LHCN-M2 (cell line): ENCODE measurements at places on chromosomes 16 and 17.

- DNase-seq, result no peak
Observed at GRCh38 chr16:77711179-77711578, 11.1 kb upstream of the NUDT7 start.

- peak; percentile 43 for DNase-seq
Observed at GRCh38 chr17:73028299-73028755, 64.2 kb downstream of the SLC39A11 start.

DNA sequence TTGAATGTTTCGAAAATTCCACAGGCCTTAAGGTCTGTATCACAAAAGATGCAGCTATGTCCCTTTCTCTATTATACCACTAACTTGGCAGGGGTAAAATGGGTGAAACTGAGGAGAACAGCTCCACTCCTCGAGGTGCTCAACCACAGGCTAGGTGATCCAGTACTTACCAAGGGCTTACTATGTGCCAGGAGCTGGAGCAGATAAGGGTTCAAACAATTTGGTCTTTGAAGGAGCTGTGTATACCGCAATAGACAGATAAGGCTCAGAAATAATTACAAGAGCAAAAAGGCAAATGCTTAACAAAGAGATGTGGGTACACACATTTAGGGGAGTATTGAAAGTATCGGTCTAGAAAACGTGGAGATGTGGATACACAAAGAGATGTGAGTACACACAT is 1.5 kb downstream of the XPO6 start:
- DNase-seq, result no peak

DNA sequence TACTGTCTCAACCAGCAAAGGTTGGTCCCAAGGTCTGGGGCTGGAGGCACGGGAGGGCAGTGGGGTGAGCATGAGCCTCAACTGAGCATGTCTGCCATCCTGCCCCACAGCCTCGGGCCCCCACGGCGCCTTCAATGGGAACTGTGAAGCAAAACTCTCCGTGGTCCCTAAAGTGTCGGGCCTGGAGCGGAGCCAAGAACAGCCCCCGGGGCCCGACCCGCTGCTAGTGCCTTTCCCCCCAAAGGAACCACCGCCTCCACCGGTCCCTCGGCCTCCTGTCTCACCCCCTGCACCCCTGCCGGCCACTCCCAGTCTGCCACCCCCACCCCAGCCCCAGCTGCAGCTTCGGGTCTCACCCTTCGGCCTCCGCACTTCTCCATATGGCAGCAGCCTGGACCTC is 4.2 kb downstream of the FBRS start:
- DNase-seq, result no peak

DNA sequence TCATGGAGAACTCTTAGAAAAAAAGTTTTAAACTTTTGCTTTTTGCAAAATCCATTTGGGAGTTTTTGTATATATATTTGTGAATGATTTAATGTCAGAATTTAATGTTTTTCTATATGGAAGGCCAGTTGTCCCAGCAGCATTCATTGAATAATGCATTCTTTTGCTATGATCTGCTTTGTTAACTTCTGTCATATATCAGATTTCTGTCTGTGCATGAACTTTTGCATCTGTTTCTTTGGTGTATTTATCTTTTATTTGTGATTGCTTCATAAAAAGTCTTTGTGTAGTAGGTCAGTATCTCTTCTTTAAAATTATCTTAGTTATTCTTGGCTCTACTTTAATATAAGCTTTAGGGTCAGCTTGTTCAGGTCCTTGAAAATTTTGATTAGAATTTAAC is 84.2 kb downstream of the MAP2K4 start:
- DNase-seq, result peak; percentile 30

GRCh38 chr16:4402439-4403132 is 13.8 kb downstream of the CORO7 start:
- DNase-seq, result peak; percentile 56

DNA sequence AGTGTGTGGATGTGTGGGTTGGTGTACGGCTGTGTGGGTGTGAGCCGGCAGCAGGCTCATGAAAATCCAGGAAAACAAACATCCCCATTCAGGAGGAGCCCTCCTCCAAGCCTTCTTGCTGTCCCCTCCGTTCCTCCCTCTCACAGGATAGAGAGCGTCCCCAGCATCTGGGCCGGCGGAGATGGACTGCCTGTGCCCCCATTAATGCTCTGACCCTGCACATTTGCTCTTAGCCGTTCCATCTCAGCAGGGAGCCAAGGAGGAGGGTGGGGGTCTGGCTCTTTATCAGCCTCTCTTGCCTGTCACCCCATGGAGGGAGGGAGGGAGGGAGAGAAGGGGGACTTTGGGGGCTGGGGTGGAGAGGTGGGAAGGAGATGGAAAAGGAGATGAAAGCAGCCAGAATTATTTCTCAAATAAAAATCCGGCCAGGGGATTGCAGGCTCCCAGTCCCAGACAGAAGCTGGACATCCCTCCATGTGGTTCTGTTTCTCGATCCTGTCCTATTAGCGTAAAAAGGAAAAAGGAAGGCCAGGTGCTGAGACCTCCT is 240.0 kb upstream of the ZFHX3 start:
- no peak for DNase-seq

DNA sequence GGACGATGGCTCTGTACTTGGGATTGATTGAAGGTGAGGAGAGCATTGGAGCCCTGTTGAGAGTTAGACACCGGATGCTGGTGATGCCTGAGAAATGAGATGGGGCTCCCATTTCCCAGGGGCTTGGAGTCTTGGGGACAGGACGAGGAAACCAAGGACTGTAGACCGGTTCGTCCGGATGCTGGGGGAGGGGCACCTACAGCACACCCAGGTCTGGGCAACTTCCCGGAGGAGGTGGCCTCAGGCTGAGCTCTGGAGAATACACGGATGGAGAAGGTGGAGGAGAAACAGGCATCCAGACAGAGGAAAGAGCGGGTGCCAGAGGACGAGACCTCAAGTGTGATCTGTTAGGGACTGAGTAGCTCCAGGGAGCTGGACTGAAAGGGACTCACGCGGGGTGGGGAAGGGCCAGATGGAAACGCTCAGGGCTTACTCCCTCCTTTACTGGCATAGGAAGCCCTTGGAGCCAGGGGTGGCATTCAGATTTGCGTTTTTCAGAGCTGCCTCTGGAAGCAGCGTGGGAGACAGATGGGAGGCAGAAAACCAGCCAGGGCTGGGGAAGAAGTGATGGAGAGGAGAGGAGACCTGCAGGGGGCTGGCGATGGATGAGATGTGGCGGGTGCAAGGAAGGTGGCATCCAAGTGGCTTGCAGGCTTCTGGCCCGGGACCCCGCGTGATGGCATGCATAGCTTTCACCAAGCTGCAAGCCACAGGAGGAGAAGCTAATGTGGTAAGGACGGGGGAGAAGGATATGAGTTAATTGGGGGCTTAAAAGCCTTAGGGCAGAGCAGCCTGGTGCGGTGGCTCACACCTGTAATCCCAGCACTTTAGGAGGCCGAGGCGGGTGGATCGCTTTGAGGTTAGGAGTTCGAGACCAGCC is 8.3 kb downstream of the C1QTNF1 start:
- DNase-seq, result no peak

DNA sequence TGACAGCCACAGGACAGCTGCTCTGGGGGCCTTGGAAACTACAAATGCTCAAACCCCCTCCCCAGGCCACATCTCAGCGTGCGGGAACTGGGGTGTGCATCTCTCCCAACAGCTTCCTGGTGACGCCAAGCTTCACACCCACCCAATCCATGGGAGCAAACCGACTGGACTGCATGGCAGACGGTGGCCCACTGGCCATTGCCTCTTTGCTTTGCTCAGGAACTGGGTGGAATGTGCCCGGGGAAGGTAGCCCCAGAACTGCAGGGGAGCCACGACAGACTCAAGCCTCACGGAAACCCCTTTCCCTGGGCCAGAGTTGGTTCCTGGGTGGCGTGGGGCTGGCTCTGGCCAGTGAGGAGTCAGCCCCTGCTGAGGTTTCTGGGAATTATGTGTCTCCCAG is 5.2 kb upstream of the C16orf95 start:
- DNase-seq, result no peak

- no peak for DNase-seq
Observed at GRCh38 chr17:8520981-8521380, 85.3 kb downstream of the NDEL1 start.

DNA sequence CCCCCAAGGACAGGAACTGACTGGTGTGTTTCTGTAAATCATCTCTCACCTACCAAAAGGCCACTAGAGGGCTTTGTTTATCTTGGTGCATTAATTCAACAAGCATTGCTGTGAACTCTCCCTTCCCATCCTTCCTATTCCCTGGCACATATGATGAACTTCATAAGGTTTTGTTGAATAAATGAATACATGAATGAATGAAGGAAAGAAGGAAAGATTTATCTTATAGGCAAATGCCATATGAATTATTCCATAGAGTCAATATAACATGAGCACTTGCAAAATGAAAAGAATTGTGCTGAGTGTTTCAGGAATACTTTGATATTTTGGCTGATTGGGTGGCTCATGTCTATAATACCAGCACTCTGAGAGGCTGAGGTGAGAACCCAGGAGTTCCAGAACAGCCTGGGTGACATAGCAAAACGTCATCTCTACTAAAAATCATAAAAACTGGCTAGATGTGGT is 4.3 kb downstream of the SPDYE4 start:
- DNase-seq, result peak; percentile 17
